ENCODE measurements at places on chromosomes 2 and 18.

DNA sequence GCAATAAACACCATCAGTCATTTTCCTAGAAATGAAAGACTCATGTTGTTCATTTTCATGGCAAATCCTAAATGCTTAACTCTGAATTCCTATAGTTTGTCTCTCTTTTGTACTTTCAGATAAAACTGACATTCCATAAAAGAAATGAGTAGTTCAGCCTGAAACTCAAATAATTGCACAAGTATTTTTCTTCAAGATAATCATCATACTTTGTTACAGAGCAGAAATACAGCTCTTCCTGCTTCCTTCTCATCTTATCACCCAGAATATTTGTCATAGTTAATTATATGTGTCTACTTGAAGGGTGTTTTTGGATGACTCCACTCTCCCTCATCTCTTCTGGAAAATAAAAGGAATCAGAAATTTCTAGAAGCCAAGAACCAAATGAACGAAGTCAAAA is 141.1 kb downstream of the HNMT start:
- DNase-seq, result no peak

DNA sequence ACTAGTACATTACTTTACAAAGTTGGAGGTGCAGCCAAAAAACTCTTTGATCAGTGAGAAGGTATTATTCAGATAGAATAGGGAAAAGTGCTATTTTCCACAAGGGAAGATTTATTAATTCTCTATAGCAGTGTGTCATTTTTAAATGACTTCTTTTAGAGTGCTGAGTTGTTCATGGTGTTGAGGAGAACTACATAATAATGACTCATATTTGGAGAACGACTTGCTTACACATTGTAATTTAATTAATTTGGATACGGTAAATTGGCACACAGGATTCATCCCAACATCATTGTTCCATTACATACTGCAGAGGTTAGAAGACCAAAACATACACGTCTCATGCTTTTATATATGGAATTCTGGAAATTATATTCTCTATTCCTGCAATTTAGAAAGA is 22.1 kb upstream of the MAP2 start:
- peak; percentile 10 for DNase-seq

DNA sequence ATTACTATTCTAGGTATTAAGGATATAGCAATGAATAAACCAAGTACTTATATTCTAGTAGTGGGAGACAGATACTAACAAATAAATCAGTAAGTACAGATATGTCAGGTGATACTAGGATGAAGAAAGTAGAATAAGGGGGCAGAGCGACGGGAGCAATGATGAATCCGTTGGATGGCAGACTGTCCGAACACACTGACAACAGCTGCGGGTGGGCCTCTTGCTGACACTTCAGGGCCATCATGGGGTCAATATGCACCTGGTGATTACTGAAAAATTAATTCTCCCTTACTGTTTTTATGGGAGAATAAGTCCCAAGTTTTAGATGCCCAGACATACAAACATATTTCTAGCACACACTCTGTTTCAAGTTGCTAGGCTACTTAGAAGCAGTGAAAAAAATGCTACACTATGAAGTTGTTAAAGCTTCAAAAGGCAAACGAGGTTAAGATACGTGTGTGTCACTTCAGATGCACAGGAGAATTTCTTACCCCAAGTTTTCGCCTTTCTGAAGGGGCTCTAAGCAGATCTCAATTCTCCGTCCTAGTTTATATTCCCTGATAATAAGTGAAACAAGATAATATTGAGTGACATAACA is 78.7 kb downstream of the USP40 start:
- peak; percentile 34 for DNase-seq

DNA sequence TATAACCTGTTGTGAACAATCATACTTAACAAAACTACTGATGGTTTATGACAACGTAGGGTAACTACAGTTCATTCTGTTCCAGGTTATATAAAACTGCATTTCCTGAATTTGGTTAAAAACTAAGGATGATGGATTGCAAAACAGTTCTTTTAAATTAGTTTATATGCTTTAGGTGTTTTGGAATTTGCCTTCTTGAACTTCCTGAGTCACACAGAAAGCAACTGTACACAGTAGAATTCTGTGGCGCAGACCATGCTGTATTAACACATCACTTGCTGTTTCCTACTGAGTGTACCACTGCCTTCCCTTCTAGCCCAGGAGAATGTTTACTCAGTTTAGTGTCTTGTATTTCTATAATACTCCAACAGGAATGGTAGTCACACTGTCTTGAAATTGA is 19.4 kb downstream of the ITGB1BP1 start:
- DNase-seq, result peak; percentile 66

DNA sequence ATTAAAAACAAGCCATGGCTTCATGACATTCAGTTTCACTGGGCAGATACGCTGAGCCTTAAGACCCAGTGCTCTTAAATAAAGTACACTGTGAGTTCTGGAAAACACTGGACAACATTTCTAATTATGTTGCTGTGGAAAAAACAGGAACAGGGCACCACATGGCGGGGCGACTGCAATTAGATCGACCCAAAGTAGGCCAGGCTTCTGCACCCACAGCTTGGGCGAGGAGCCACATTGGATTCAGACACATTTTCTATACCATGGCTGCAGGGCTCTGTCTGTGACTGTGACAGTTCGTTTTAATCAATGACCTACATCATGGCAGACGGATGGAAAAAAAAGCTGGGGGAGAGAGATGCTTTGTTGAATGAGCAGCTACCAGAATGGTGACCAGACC is 227.2 kb upstream of the HS6ST1 start:
- DNase-seq, result no peak

GRCh38 chr2:179071810-179072355 is 21.9 kb upstream of the CCDC141 start:
- no peak for DNase-seq

DNA sequence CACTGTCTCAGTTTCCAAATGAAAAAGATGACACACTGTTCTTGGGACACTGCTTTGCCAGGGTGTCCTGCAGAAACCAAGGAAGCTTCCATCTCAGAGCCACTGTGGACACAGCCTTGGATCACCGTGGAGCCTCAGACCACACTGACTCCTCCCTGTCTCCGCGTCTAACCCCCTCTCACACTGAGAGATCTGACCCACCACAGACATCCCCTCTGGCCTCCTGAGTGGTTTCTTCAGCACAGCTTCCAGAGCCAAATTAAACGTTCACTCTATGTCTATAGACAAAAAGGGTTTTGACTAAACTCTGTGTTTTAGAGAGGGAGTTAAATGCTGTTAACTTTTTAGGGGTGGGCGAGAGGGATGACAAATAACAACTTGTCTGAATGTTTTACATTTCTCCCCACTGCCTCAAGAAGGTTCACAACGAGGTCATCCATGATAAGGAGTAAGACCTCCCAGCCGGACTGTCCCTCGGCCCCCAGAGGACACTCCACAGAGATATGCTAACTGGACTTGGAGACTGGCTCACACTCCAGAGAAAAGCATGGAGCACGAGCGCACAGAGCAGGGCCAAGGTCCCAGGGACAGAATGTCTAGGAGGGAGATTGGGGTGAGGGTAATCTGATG is 113.4 kb upstream of the PKDCC start:
- peak; percentile 73 for DNase-seq
